Suppressor macrophage treated with lipopolysaccharide for 4 hours (primary cell): ENCODE measurements at places on chromosomes 7 and 10.
A peak's percentile ranks its signal among the peaks of the same experiment; 100 is the strongest.

GRCh38 chr10:4033341-4033896, 248.4 kb upstream of the KLF6 start:
- peak; percentile 76 for DNase-seq

DNA sequence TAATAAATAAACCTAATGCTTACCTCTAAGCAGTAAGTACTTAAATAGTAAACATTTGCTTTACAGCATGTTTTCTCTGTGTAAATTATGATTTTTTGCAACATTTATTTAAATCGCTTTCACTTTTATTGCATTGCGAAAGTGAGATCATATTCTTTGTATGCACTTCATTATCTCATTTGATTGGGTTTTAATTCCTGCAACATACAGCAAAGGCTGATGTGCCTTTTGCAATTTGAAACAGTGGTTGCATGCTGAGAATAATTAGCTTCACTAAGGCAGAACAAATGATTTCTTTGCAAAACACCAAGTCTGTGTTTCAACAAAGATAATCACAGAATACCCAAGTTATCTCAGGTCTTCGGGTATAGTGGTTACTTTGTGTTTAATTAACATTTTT, 16.3 kb upstream of the THSD7A start:
- DNase-seq, result no peak

DNA sequence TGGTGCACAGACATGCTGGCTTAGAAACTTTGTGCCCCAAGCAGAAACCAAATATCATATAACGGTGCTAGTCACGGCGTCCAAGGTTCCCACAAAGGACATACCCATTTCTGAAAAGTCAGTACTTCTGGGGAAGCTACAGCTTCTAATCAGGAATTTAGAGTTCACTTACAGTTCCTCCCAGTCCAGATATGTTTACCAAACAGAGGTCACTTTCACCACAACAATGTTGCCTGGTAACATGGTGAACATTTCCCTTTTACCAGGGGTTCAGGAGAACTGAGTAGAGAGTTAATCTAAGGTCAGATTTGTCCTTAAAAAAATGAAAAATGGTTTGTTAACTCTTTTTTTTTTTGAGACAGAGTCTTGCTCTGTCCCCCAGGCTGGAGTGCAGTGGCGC, 265.9 kb upstream of the MKLN1 start:
- no peak for DNase-seq

DNA sequence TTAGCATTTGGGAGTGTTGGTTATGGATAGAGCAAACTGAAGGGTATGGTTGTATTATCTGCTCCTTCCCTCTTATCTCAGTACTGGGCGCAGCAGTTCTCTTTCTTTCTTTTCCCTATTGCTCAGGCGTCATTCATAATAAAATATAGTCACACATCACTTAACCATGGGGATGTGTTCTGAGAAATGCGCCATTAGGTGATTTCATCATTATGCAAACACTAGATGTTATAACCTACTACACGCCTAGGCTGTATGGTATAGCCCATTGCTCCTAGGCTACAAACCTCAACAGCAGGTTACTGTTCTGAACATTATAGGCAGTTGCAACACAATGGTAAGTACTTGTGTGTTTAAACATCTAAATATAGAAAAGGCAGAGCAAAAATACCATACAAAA, 401.7 kb downstream of the EXOC4 start:
- no peak for DNase-seq

DNA sequence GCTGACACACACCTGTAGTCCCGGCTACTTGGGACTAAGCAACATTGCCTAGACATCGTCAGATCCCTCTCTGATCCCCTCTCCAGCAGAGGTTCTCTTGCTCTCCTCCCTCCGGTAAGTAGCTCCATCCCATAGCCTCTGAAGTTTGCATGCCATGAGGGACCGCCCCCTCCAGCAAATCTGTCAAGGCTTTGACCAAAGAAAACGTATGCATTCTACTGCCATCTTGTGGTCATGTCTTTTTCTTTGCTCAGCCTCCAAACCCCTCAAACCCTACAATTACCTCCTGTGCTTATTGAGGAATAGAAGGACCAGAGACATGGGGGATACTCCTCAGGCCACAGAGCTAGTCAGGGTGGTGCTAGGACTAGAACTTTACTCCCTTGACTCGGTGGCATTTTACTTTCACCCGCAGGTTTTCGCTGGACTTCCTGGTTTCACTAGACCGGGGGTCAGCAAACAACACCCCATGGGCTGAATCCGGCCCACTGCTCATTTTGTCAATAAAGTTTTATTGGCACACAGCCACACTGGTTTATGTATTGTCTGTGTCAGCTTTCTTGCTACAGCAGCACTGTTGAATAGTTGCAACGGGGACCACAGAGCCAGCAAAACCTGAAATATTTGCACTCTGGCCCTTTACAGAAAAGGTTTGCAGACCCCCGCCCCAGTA, 202.6 kb upstream of the FOXK1 start:
- DNase-seq, result peak; percentile 47

DNA sequence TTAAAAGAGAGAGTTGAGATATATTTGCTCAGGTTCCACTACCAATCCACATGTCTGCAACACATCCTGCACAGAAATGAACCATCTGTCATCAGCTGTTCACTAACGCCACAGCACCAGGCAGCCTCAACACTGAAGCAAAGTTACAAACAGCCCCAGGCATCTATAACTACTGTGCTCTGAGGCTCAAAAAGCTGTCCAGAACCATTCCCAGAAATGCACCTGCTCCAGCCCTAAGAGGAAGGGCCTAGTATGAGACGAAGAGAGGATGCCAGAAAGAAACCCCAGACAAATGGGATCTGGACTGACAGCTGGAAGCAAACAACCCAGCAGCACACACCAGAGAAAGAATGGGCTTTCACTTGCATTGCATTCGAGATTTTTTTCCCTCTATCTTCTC, 159.3 kb downstream of the ELMO1 start:
- no peak for DNase-seq

DNA sequence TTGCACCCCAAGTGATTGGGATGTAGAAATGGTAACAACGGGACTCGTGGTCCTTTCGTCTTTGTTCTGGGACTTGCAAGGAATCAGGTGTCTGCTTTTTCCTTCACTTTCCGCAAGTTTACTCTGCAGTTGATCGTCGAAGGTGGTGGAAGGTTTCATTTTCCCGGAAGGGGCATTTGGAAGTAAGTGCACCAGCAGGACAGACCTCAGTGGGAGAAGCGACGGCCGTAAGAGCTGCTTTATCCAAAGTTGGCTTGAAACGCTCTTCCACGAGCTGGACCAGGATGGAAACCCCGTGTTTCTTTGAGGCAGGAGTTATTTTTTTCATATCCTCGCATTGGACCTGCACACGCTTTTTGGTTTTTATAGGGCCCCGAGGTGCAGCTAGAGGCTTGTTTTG, 1.2 kb downstream of the BRI3 start:
- DNase-seq, result no peak

GRCh38 chr7:23654508-23654907, 25.5 kb upstream of the FAM221A start:
- DNase-seq, result peak; percentile 3

DNA sequence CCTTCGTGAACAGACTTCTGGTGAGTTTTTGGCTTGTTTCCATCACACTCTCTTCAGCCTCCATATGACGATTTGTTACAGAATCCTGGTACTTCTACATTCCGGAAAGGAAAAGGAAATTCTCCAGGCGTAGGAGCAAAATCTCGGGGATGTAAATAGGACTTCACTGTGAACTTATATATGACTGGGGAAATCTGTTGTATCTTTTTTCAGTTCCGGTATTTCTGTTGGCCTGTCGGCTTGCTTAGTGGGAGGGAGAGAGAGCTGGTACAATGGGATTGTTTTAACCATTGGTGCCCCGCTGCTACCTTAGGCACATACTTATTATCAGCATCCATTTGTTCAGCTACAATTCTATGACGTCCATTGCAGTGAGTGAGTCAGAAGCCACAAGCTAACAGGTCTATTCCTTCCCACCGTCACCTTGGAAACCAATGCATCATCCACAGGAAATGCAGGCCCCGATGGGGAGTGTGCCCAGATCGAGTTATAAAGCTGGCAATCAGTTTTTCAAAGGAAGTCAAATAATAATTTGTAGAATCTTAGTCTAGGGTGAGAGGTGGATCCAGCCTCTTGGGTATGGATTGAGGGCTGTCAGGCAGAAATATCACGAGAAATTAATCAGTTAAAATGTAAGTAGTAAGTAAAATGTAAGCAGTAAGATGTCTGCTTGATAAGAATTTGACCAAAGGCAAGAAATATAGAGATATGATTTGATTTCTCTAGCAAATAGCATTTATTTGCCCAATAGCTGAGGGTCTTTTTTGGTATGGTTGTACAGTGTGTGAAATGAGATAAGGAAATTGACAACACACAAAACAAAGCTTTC, 92.0 kb upstream of the MKLN1 start:
- peak; percentile 53 for DNase-seq

DNA sequence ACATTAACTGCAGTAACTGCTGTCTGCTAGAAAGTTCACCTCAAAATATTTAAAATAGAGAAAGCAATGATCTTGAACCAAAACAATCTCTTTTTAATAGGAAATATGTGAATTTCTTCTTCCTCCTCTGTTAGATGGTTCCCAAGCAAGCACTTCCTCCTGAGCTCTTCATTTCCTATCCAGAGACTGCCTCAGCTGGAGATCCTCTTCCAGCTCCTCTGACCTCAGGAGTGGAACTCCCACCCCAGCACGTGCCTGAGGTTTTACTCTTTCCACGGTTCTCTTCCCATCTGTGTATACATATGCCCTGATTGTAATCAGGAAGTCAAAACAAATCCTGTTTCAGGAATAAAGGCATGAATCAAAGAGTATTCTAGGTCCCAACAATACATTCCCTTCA, 5.6 kb downstream of the DENND11 start:
- DNase-seq, result peak; percentile 31

GRCh38 chr10:17528306-17528862, 74.0 kb upstream of the ST8SIA6 start:
- DNase-seq, result no peak

DNA sequence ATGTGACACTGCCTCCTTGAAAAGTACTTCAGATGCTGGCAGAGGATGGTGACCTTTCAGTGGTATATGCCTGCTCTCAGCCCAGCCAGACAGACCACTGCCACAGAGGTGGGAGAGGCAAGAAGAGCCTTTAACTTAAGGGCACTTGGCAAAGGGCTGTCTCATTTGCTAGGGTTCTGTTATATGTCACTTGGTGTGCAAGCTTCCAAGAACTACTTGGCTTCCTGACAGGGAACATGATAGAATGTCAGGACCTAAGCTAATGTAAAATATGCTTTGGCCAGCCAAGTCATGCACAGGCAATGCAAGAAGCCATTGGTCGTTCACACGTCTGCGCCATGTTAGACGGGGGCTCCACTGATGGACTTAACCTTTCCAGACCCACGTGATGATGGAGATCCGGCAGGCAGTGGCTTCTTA, 54.7 kb downstream of the RBM20 start:
- DNase-seq, result no peak

DNA sequence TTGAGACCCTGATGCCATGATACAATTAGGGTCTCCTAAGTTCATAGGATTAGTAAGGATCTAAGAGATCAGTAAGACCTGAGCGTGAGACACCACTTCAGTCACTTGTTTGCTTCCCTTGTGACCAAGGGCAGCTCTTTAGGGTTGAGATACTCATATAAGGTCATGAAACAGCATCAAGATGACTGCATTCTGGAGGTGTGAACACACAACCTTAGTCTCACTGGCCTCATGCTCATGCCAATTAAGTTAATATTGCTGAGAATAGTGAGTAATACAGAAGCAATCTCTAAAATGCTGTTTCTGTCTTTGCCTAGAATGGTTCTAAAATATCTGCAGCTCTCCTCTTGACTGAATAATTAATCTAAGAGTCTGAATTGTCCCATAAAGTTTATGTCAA, 39.6 kb upstream of the KLHL7 start:
- DNase-seq, result no peak

- DNase-seq, result peak; percentile 95
Measured at GRCh38 chr10:16843252-16843870, 26.1 kb upstream of the RSU1 start.

DNA sequence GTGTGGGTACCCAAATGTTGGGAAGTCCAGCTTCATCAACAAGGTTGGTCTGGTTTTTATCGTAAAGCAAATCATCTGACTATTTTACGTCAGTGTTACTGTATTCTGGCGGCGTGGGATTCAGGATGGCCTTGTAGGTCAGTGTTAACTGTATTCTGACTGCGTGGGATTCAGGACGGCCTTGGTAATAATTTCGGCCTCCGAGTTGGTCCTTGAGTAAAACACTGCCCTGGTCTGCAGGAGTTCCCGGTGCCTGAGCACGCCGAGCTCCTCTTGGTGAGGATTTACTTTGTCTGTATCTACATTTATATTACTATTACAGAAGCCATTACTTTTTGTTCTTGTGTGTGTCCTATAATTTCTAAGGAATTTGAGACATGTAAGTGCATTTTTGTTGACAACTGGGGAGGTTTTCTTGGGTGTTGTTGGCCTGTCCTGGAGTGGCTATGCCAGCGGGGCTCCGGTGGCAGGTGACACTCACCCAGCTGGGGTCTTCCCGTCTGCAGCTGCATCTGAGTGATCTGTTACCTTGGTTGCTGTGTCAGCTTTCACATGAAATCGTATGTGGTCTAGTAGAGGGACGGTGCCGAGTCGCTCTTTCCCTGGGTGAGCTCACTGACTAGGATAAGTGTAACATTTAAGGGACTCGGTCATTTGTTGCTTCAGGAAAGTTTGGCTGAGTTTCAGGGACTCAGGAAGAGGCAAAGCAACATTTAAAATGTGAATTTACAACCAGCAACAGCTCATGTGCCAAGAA, 9.2 kb downstream of the GTPBP4 start:
- no peak for DNase-seq

- DNase-seq, result no peak
Measured at GRCh38 chr10:104234934-104235333, 2.8 kb upstream of the CFAP43 start.

DNA sequence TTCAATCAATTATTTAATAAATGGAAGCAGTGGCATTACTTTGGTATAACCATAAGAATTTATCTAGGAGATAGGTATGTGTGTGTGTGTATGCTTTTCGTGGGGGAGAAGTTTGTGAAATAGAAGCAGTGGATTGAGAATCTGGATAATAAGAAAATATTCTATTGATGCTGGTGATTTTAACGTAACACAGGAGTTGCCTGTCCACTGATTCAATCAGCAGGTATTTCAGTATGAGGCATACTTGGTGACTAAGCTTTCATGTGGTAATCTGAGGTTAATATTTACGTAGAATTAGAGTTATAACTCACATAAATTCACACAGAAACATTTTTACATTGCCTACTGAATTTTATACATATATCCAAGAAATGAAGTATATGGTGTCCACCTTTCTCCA, 568.0 kb downstream of the ZWINT start:
- DNase-seq, result no peak

GRCh38 chr10:10849306-10849705, 168.4 kb upstream of the CELF2 start:
- no peak for DNase-seq

- DNase-seq, result no peak
Measured at GRCh38 chr7:122304319-122304975, at the start of gene FEZF1. TSS of gene FEZF1 (minus strand) at chr7:122304750. CDS start at chr7:122304437, 313 bp downstream.
